ENCODE measurements at places on chromosomes 3 and 15.

- DNase-seq: no peak
Observed at GRCh38 chr15:71790081-71790480, 20.3 kb upstream of the NR2E3 start.

GRCh38 chr15:41919954-41920538 is 26.2 kb upstream of the SPTBN5 start:
- no peak for DNase-seq

DNA sequence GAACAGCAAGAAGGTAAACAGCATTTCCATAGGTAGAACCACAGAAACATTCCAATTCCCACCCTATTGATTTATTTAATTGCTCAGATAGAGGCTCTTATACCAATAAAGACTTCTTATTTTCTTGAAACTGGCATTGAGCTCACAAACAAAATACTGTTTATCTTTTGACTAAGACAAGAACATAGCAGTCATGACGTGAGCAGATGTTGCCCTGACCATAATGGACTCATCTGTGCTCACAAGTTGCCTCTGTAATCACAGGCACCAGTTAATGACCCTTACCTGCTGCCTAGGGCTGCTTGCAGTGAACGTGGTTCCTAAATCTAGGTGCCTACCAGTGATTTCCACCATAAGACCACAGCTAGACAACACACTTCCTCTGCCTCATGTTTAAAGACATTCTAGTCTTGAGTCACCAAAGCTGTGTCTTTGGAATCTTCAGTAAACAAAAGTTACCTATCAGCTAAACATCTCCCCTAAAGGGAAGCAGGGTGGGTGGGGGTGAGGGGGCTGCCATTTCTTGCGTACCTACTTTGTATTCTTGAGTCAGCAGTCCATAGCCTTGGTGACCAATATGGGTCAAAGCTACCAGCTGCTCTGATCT is 2.1 kb downstream of the FYCO1 start:
- DNase-seq: no peak

DNA sequence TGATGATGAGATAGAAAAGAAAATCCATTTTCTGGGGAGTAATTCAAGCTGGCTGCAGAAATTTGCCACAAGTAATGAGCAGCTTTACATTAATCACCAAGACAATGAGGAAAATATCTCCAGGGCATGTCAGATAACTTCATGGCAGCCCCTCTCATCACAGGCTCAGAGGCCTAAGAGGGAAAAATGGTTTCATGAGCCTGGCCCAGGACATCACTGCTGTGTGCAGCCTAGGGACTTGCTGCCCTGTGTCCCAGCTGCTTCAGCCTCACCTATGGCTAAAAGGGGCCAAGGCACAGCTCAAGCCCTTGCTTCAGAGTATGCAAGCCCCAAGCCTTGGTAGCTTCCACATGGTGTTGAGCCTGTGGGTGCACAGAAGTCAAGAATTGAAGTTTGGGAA is 161.7 kb downstream of the OPA1 start:
- DNase-seq: no peak

DNA sequence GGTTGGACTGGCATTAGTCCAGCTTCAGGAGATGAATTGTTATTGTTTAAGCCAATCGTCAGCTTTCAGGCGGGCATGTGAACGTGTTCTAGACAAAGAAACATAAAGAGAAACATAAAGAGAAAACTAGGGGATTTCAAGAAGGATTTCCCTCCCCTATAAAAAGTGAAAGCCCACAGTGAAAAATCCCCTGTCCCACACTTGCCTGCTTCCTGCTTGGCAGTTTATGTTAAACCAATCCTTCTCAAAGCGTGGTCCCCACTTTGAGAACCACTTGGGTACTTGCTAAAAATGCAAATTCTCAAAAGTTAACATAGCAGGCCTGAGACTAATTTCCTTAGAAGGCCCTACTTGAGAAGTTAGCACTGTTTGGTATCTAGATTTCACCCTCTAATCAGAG is 293.0 kb upstream of the SOX14 start:
- DNase-seq: no peak

GRCh38 chr15:66066481-66066880 is 187.1 kb downstream of the MEGF11 start:
- no peak for DNase-seq

- DNase-seq: no peak
Observed at GRCh38 chr15:67335534-67336222, 81.1 kb downstream of the IQCH start.

GRCh38 chr3:59107856-59108815 is 58.3 kb upstream of the CFAP20DC start:
- DNase-seq: no peak

GRCh38 chr3:49165771-49166751 is at the start of gene CCDC71:
TSS of gene CCDC71 (minus strand) at chr3:49166331. CDS start at chr3:49164208, 2,123 bp downstream.
- DNase-seq: peak; percentile 59

GRCh38 chr3:4043867-4044575 is 244.8 kb downstream of the LRRN1 start:
- DNase-seq: no peak

DNA sequence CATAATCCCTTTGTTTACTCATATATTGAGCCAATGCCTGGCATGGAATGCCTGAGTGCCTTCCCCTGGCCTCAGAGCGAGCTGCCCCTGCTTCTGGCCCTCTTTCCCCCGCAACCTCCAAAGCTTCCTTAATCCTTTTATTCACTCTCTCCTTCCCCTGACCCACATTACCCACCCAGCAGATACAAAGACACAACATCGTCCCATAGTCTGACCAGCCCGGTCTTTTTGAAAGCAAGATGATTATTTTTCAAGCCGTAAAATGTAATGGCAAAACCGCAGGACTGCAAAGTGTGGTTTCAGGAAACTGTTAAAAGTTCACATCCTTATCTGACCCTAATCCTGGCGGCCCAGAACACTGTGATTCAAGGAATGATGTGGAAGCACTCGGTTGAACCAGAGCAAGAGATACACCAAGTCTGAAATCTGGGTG is 78.4 kb upstream of the LRTM1 start:
- no peak for DNase-seq

GRCh38 chr15:74552773-74553441 is 11.9 kb downstream of the ARID3B start:
- no peak for DNase-seq

DNA sequence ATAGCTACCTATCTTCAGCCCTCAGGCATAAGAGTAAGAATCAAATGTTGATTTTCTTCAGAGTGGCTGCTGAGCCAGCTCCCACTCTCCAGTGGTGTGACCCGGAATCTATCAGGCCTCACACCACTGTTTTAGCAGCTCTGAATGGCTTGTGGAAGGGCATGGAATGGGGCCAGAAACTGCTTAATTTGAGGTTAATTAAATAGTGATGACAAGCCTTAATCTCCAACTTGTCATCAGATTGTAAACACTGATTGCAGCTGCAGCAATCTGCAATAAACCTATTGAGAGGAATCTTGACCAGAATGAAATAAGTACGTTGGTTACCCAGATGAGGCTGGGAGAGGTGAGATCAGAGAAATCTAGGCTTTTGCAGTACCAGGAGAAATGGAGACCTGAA is 317.4 kb downstream of the FHIT start:
- no peak for DNase-seq

DNA sequence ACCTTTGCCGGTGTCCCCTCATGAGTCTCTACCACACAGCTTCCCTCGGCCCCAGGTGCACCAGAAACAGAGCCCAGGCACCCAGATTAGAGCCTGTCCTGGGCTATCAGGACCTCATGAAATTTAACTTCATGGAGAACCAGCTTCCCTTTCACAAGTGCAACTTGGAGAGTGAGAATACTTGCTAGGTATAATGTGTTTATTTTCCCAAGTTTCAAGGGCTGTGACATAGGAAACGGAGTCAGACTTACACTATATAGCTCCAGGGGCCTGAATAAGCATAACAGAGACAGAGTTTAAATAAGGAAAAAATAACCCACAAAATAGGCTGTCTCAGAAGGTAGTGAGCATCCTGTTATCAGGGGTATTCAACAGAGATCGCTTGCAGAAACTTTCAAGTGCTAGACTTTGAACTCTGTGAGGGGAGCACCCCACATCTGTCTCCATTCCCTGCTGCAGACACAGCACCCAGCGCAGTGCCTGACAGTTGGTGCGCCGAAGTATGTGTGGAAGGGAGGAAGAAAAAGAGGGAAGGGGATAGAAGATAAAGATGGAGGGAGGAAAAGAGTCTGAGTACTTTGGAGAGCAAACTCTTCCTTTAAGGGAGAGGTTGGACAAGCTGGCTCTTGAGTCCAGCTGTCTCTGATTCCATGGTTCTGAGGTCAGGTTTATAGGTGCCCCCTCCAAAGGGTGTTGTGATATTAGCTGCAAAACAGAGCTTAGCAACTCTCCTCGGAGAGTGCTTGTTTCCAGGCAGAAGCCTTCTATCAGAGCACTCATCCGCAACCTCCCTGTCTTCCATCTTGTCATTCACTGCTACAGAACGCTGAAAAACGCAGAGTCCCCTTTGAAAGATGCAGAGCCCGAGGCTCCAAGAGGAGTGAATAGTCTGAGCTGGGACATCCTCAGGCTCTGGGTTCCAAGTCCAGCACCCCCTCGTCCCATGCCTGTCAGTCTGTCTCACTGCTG is 84.8 kb downstream of the CPN2 start:
- DNase-seq: no peak

DNA sequence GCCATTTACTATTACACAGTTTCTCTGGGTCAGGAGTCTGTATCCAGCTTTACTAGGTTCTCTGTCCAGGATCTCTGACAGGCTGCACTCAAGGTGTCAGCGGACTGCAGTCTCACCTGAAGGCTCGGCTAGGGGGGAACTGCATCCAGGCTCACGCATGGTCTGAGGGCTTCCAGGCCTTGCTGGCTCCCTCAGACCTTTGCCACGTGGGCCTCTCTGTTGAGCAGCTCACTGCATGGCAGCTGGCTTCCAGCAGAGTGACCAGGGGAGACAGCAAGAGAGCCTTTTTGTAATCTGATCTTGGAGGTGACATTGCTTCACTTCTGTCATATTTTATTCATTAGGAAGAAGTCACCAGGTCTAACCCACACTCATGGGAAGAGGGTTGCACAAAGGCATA is 152.3 kb downstream of the CACNA2D3 start:
- no peak for DNase-seq

DNA sequence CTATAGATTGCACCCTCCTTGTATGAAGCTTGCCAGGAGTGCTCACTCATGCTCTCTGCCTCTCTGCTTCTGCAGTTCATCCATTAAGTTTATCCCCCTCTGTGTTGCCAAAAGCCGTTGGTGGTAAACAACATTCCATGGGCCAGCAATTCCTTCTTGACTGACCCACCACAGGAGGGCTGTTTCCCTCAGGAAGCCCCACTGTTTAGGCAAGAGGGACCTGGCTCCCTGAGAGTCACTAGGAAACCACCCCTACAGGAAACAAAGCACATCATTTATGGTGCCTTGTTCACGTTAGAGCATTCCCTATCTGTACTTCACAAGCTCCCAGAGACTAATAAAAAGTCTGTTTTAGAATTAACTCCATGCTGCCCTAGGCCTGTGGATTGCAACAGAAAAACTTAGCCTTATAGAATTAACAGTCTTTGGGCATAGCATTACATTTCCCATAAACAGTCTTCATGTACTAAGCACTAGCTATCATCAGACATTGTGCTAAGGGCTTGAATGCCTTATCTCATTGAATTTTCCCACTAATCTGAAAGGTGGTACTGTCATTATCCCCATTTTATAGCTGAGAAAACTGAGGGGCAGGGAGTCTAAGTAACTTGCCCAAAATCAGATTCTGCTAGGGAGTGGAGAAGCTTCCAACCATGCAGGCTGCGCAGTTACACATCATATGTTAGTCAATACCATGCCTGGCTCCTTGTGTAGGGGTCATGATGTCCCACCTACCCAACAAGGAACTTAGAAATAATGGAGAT is 149.9 kb downstream of the SHQ1 start:
- no peak for DNase-seq

GRCh38 chr3:112751564-112752512 is 94.8 kb downstream of the CD200R1L start:
- DNase-seq: no peak

GRCh38 chr3:29978036-29978435 is 628.4 kb upstream of the TGFBR2 start:
- no peak for DNase-seq

- no peak for DNase-seq
Observed at GRCh38 chr3:12405432-12406272, 78.6 kb upstream of the TSEN2 start.

DNA sequence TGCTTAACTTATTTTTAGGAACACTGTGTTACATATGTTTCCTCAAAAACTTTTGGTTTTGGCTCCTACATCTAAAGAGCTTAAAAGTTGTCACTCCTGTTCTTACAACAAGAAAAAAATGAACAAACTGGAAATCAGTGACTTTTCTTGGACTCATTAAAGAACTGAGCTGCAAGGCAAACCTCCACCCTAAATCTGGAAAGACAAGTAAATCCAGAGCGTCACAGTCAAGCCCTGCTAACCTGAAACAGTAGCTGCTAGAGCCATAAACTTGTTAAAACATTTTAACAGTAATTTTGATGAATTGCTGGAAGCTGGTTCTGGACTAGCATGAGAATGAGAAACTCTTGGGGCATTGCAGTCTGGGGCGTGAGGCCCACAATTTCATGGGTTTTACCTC is 350.5 kb upstream of the COL8A1 start:
- no peak for DNase-seq

Measured in stimulated activated CD8-positive, alpha-beta memory T cell treated with anti-CD3 and anti-CD28 coated beads, Interleukin-2, amount 100 ng/mL, for 1 hour (primary cell).